GM04504 (cell line): ENCODE measurements at places on chromosomes 5 and 9.

DNA sequence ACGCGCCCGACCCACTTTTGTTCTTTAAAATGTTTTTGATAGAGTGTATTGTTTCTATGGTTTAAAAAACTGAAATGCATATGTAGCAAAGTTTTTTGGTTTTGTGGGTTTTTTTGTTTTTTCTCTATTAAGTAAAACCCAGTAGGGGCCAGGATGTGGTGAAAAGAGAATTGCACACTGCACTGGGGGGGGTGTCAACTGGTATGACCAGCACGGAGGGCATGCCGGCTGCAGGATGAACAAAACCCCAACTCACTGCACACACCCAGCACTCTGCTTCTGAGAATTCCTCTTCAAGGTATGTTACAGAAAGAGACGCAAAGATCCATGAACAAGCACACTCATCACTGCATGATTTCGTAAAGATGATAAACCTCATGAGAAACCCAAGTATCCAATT is 75.0 kb downstream of the STK10 start:
- DNase-seq, result no peak

GRCh38 chr5:33631139-33631538 is 190.4 kb downstream of the TARS1 start:
- no peak for DNase-seq

GRCh38 chr5:77645158-77645994 is 6.9 kb upstream of the OTP start:
- DNase-seq, result no peak

GRCh38 chr9:104279535-104280177 is 185.5 kb downstream of the SMC2 start:
- no peak for DNase-seq

GRCh38 chr9:1890201-1890600 is 124.9 kb upstream of the SMARCA2 start:
- no peak for DNase-seq

DNA sequence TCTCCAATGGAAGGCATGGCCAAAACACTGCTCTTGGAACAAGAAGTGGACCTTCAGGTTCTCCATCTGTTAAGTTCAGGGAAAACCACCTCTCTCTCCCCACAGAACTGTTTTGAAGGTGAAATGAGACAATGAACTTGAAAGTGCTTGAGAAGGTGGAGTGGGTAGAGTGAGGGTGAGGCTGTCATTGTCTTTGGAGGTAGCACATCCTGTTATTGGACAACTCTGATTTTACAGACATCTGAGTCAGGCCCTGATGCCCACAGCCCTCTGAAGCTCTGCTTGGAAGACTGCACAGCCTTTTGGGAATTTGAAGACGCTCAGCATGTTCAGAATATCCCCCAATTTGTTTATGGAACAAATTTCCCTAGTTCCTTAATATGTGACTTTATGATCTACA is 27.6 kb upstream of the TEX48 start:
- no peak for DNase-seq

GRCh38 chr5:149672701-149673476 is 57.2 kb upstream of the PPARGC1B start:
- DNase-seq, result no peak

- no peak for DNase-seq
These were observed 65.9 kb downstream of the ZFAND5 start for GRCh38 chr9:72299017-72299603.

GRCh38 chr9:37668116-37668601 is 17.4 kb downstream of the FRMPD1 start:
- DNase-seq, result no peak

- DNase-seq, result no peak
These were observed 57.3 kb downstream of the TRIP13 start for GRCh38 chr5:949815-950560.

DNA sequence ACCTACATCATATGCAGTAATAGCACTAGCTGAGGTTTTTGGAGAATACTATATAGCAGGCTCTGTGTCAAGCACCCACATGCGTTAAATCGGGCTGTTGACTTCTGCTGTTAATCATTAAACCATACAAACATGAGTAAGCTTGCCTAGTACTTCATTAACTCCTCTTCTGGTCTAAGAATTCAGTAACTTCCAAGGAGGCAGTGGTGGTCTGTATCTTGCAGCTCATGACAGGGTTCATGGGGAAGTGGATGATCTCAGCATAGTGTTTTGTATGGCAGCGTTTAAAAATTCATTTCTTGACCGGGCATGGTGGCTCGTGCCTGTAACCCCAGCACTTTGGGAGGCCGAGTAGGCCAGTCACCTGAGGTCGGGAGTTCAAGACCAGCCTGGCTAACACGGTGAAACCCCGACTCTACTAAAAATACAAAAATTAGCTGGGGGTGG is at the start of gene HAVCR1:
TSS of gene HAVCR1 (minus strand) at position 24 of the 447 bp plus-strand sequence. CDS start 1,173 bp downstream, outside the sequence.
- DNase-seq, result no peak

GRCh38 chr9:114899995-114900394 is 30.4 kb downstream of the TNFSF8 start:
- DNase-seq, result no peak

- DNase-seq, result peak; percentile 4
These were observed 10.5 kb downstream of the ARSK start for GRCh38 chr5:95565280-95565920.

DNA sequence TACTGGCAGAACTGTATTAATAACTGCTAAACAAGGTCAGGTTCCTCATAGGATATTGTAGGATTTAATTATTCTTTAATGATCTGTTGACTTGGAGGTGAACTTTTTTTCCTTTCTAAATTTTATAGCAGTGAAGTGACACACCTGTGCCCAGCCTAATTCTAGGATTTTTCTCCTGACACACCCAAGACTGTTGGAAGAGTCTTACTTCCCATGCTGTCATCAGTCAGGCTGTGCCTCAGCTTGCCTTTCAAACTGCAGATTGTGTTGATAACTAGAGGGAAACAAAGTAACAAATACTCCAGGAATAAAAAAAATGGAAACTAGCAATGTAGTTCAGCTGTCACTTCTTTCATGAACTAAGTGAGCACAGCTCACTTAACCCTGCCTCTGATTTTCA is 22.0 kb downstream of the OTULIN start:
- no peak for DNase-seq

GRCh38 chr5:125276096-125276495 is 529.7 kb upstream of the ZNF608 start:
- no peak for DNase-seq

GRCh38 chr5:112669328-112669963 is 68.2 kb upstream of the APC start:
- no peak for DNase-seq

DNA sequence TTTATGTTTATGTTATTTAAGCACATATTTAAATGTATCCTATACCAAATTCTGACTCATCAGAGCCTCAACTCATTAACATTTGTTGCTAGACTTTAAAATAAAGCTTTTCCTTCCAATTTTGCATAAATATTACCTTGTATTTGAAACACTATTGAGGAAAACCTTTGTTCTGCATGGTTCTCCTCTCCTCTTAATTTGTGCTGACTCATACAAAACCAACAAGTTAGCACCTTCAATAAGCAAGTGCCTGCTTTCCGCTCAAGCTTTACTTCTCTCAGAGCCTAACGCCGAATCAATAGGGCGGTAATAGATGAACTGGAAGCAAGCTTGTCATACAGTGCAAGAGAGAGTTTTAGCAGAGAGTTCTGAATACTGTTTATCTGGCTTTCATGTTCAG is 7.9 kb downstream of the AMACR start:
- no peak for DNase-seq

DNA sequence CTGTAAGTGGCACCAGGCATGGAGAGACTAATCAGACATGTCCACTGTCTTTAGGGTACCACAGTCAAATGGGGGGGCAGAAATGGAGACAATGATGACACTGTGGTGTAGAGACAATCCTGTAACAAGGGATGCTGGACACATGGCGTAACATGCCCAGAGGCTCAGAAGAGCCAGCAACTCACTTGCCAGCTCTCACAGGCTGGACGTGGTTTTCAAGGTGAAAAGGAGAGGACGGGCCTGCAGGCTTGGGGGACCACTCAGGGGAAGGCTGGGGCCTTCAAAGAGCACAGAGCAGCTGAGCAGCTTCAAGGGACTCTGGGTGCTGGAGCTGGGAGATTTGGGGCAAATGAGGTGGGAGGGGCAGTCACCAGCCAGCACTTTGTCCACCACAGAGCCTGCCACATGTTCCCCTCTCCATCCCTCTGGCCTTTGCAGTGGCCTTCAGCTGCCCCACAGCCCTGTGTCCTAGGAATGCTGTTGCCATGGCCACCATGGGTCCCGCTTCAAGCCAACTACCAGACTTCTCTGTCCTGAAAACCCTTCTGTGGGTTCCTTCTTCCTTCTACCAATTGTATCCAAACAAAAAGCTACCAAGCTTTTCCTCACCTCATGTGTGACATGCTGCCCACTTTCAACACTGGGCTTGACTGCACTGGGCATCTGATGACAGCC is 140.4 kb downstream of the GABBR2 start:
- no peak for DNase-seq

DNA sequence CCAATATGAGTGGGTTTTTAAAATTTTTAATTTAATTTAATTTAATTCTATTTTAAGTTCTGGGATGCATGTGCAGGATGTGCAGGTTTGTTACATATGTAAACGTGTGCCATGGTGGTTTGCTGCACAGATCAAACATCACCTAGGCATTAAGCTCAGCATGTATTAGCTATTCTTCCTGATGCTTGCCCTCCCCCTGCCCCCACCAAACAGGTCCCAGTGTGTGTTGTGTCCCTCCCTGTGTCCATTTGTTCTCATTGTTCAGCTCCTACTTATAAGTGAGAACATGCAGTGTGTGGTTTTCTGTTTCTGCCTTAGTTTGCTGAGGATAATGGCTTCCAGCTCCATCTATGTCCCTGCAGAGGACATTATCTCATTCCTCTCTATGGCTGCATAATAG is 35.0 kb upstream of the ANKRD33B start:
- no peak for DNase-seq

DNA sequence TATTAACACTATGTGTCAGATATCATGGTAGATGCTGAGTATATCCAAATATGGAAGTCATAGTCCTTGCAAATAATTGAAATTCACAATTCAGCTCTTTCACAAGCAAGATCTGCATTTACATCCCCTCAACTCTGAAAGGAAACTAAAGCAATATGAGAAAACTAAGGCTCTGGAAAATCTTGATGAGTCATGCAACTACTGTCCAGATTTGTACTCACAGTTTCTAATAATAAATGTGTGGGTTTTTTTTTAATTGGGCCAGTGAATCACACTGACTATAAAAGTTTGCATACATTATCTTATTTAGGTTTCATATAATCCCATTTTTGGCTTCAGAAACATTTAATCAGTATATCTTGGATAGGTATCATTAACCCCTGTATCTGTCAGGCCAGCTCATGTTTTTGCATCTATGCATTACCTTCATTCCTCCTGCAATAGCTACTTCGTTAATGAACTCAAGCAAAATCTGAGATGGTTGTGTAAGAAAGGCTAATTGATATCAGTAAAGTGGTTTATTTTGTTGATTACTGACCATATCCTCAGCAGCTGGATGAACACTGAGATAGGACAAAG is 58.7 kb upstream of the PRR16 start:
- peak; percentile 52 for DNase-seq

DNA sequence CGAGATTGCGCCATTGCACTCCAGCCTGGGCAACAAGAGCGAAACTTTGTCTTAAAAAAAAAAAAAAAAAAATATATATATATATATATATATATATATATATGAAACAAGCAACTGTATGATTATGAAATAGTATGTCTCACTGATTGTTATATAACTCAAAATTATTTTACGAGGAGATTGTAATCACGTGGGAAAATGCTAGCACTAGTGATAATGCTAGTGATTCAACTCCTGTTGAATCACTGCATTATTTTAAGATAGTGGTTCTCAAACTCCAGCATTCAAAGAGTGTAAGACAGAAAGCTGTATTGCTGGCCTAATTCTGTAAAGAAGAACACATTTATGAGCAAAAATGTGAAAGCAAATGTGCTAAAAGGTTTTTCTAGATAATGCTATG is 12.4 kb upstream of the PTPN3 start:
- DNase-seq, result no peak

- no peak for DNase-seq
These were observed 95.4 kb downstream of the OTULIN start for GRCh38 chr5:14759744-14760547.

DNA sequence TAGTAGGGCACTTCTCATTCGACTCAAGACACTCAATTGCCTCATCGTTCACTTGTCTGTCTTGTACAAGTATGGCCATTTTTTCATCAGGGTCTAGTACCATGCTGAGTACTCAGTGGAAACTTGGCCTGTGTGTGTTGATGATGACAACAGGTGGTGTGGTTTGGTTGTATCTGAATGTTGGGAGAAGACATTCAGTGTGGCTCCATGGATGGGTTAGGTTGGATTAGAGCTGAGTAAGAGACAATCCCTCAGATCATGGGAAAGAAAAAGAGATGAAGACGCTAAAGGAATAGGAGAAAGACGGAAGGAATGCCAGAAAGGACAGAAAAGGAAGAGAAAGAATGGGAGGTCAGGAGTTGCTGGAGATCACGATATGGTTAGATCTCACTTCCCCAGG is 17.0 kb downstream of the PCDH1 start:
- no peak for DNase-seq

DNA sequence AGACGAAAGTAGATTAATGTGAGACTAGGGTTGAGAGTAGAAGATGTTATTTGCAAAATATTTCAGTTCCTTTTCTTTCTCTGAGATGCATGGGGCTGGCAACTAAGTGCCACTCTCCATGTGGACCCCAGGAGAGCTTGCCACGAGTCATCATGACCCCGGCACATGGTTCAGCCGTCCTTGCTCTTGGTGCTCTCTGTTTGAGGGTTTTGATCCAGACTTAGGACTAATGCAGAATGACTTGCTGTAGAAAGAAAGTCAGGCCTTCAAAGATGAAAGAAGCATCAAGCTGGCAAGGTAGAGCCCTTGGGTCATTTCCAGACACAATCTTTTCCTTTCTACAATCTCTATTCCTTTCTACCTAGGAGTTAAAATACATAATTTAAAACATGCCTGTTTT is 84.7 kb downstream of the RASGRF2 start:
- no peak for DNase-seq

DNA sequence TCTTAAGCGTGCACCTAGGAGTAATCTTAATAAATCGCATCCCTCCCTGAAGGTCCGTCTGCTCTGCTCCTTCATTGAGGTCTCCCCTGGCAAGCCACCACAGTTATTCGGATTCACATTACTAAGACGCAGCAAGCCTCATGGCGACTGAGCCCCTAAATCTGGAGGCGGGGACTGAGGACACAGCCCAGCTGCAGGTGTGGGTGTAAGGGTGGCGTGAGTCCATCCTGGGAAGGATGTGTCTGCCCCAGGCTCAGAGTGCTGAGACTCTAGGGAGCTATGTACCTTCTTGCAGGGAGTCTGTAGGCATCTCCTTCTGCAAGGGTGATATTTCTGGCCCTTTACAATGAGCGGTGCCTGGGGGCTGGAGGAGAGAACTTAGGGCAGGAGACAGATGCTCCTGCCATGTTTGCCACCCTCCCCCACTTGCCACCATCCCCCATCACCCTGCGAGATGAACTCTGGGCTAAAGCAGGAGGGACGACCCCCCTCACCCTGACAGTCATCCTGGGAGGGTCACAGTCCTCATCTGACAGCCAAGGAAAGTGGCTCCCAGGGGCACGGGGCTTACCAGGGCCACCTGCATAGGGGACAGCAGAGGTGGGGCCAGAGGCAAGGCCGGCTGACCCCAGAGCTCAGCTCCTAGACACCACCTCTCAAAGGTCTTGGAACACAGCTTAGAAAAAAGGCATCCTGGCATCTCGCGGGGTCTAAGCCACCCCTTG is 76.4 kb upstream of the FCN1 start:
- DNase-seq, result no peak

GRCh38 chr9:121206516-121207370 is 5.1 kb upstream of the RAB14 start:
- no peak for DNase-seq
